ENCODE measurements at places on chromosomes 5 and 9.

GRCh38 chr9:136537896-136538598 lies 7.8 kb downstream of the NOTCH1 start:
- DNase-seq: no peak

DNA sequence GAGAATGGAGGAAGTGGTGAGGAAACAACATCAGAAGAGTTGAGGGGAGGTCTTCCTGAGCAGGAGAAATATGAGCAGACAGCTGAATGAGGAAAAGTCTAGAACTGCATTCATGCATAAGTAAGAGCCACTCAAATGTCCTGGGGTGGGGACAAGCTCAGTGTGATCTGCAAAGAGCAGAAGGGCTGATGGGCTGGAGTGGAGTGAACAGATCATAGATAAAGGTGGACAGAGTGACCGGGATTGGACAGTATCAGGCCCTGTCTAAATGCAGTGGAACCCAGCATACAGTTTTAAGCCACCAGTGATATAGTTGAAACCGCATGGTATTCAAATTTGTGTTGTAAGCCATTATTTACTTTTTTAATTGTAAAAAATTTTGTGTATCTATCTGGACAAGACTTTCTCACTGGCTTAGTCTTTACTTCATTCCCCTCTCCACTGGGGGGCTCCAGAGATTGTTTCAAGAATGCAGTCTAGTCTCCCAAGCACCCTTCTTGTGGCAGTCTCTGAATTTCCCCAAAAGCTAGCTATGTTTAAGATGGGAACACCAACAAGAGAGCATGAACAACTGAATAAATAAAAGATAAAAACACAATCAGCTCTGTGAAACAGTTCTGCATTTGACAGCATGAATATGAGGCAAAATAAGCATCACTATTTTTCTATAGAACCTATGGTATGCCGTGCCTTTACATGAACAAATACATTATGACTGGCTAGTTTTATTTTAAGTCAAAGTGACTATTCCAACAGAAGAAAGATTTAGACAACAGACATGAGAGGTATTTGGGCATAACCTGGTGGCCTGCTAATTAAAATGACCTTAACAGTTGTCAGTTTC lies 10.7 kb upstream of the STK32A start:
- DNase-seq: no peak

GRCh38 chr5:33824516-33825195 lies 67.1 kb downstream of the ADAMTS12 start:
- DNase-seq: no peak

DNA sequence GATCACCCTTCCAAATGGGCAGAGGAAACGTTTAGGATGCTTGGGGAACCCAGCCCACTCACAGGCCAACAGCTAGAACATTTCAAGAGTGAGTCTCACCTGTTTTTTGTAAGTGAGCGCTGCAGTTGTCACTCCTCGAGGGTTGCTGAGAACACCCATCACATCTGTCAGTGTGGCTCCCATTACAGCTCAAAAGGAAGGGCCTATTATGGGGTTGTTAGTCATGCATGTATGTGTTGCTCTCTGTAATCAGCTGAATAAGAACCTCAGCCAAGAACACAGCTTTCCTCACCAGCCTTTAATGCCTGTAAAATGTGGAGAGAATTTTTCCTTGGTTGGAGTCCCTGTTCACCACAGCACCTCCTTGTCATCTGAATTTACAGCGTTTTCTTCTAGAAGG lies 196.3 kb upstream of the KLF4 start:
- no peak for DNase-seq

GRCh38 chr5:11334404-11334803 lies 569.8 kb downstream of the CTNND2 start:
- no peak for DNase-seq

DNA sequence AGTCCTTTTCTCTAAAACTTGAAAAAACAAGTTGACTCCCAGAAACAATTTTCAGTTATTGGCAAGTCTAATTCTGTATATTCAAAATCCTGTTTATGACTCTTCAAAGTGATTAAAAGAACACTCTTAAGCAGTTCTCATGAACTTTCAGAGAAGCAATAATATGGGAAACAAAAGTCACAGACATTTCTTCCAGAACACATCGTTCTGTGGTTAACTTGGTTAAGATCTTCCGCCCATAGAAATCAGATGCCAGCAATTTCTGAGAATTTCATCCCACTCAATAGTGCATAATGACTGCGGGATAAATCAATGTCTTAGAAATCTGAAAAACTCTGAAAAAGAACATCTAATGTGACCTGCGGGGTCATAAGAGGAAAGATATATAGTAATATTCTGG lies 300.5 kb downstream of the COX7C start:
- DNase-seq: no peak

DNA sequence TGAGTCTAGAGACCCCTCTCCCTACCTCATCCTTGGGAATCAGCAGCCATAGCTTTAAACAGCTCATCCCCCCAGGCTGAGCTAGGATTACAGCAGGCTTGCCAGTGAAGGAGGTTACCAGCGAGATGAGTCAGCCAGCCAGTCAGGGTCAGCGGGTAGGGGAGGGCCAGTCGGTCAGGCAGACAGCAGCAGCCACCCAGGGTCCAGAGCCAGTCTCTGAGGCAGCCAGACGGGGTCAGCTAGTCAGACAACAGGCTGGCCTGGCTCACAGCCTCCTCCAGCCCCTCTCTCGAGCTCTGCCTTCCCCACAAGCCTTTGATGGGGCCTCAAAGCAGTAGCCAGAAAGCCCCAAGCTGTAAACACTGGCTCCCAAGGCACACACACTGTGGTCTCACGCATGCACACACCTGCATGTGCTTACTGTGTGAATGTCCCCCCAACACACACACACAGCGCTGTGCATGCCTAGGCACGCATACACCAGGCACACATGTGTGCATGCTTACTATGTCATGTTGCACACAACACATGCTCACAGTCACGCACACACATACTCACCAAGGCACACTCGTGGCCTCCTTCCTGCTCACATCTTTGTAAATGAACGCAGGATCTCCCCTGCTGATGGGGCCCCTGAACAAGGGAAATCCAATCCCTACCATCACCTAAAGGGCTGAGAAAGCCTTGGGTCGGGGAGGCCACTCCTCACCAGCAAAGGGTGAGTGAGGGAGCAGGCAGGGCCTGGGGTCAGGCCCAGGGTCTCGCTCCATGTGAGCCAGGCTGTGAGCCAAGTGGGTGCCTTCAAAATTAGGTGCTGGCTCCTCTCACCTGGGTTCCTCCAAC lies 28.2 kb upstream of the CPLX2 start:
- no peak for DNase-seq

GRCh38 chr9:98954244-98954610 lies 10.5 kb downstream of the COL15A1 start:
- DNase-seq: no peak

GRCh38 chr5:115402822-115403577 lies 106.5 kb upstream of the CCDC112 start:
- no peak for DNase-seq

- DNase-seq: no peak
Measured at GRCh38 chr9:18566121-18566520, 92.2 kb downstream of the ADAMTSL1 start.

DNA sequence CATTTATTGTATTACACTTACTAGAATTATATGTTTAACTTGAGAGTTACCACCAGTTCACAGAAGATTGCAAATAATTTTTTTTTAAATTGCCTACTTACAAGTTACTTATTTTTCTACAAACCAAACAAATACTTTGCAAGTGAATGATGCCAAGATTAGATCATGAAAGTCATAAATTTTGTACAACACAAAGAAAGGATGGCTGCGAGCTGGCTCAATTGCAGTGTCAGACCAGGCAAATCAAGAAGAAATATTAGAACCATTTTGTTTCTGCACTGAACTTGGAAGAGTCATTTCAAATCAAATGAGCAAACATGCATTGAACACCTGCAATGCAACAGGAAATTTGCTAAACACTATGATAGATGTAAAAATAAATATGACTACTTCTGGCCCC lies 97.3 kb downstream of the PLCXD3 start:
- no peak for DNase-seq

GRCh38 chr5:199197-199949 lies 8.1 kb downstream of the LRRC14B start:
- no peak for DNase-seq

- DNase-seq: no peak
Measured at GRCh38 chr9:110240198-110240597, 16.1 kb downstream of the TXN start.

DNA sequence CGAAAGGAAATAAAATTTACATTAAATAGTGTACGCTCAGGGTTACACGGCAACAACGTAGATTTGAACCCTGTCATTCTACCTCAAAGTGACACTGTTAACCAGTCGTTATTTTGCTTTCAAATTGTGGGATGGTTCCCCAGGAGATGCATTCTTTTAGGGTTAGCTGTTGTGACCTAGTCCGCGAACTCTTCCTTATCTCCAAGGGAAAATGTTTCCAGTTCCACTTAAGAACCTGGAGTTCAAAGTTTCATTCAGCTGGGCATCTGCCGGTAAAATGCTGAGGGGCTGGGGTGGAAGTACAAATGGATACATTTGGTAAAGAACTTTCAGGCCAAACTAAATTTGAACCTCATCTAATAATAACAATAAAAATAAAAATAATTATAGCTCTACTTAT lies 264.6 kb downstream of the NR3C1 start:
- DNase-seq: no peak

DNA sequence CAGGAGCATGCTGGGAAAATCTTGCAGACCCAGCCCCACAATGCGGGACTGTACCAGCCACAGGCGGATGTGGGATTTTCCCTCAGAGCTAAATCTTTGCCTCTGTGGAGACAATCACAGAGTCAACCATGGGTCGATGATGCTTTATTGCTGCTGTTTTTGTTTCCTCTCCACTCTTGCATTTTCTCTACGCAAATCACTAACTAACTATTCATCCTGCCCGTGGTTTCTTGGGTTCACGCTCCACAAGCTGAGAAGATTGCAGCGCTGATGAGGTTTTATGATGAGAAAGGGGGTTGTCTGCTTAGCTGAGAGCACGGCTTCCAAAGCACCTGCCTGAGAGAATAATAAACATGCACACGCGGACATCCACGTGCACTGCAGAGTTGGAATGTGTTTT lies 500.2 kb upstream of the ADAMTS16 start:
- no peak for DNase-seq

- DNase-seq: no peak
Measured at GRCh38 chr5:180540050-180540694, 46.0 kb downstream of the CNOT6 start.

DNA sequence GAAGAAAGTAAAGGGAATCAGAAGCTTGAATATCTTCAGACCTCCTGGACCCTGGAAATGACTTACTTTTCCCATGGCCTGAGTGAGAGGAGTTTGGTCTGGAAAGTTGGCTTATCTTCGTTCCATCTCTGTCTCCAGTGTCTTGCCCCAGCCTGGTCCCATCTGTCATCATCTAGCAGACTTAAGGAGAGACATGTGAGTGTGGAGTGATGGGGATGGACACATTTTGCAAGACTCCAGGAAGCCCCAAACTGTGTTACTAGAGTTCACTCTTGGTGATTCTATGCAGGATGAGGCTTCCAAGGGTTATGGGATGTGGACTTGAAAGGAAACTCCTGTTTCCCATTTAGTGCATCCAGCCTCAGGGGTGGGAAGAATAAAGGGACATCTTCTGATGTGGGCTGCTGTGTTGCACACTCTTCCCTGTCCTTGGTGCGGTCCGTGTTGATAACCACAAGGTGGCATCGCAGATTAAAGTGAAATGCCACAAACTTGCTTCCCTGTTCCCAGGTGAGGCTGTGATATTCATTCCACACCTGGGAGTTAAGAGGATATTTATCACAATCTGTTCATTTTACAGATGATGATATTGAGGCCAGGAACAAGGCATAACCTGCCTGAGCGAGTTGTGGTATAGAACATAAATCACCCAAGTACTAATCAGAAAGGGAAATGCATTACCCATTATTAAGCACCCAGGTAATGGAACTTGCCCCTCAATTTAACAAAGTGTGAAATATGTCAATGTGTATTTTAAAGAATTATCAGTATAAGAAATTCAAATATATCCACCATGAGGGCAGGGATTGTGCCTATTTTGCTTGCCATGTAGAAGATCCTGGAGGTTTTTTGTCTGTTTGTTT lies 269.9 kb upstream of the PAPPA start:
- no peak for DNase-seq

- DNase-seq: no peak
Measured at GRCh38 chr9:133762488-133763271, 24.5 kb upstream of the SARDH start.

DNA sequence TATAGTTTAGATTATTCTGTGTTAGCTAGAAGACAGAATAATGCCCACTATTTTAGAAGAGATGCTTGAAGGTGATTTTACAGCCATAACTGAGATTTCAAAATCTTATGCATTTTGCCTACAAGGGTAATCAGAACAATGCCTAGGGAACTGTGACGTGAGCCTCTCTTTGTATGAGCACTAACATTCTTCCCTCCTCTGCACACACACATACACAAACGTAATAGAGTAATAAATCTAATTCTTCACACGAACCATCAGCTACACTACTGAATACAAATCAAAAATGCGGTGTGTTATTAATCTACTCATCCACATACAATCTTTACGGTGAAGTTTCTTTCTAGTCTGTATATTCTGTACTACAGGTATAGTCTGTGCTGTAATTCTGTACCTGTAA lies 227.8 kb downstream of the PLK2 start:
- DNase-seq: no peak

DNA sequence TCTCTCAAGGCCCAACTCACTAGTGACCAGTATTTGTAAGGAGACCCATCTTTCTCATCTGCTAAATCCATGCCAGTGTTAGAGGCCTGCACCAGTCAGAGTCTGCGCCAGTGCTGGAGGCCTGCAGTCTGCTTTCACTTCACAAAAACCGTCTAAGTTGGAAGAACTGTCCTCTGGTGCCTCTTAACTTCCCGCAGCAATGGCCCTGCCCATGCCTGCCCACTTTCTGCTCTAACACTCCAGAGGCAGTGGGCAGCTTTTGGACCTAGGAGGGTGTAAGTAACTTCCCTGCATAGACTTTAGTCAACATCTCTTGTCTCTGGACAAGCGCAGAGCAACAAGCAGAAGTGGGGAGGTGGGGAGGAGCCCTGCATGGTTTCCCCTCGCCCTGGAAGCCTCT lies 152.9 kb downstream of the AUH start:
- no peak for DNase-seq

GRCh38 chr5:146007270-146007669 lies 70.9 kb downstream of the SH3RF2 start:
- no peak for DNase-seq

DNA sequence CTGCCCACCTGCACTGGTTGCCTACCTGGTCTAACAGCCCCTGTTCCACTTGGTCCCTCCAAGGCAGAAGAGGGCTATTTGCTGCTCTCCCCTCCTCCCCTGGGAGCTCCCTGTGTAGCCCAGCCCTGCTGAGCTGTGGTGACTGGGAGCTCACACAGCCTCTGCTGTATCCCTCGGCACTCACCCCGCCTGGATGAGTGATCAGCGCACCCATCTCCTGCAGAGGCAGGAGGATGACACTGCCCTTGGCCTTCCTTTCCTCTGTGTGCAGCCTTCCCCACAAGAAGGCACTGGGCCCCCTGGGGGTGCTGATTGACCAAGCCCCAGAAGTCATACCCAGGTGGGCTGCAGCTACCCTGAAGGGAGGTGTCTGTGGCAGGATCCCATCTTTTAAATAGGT lies 134.2 kb downstream of the ADAMTS2 start:
- no peak for DNase-seq

GRCh38 chr9:77594963-77595362 lies 53.2 kb downstream of the GNA14 start:
- no peak for DNase-seq
